ENCODE measurements at places on chromosomes 7 and 10.
A peak's percentile ranks its signal among the peaks of the same experiment; 100 is the strongest.

DNA sequence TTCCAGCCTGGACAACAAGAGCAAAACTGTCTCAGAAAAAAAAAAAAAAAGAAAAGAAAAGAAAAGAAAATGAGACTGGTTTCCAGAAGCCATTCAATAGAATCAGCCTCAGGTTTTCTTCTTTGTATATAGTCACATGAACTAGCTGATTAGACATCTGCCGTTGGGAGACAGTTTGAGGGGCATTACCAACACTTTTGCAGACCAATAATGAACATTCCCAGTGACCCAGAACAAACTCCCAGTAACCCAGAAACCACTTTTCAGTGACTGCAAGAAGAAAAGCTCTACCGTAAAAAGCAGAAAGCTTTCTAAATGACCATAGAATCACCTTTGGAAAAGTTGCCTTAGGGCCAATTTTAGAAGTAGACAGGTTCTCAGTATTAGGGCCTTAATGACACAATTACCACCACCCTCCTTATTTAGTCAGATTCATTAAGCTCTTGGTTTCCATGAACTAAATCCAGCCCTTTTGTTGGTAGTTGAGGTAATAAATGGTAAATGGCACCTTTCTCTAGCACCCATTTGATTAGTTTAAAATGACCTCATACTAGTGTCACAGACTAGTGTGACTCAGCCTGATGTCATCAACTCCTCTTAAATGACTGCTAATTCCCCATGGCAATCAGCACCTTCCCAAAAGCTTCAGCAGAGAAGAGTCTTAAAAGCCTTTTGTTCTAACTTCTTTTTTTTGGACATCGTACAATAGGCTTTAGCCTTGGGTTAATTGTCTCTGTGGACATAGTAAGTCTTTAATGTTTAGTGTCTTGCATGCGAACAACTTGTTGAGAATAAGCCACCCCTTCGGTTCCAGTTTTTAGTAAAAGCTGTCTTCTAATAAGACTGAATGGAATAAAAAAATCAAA is 33.6 kb upstream of the XRCC2 start:
- H3K27ac ChIP-seq, result no peak overlapping the region
- H3K27me3 ChIP-seq, result peaks cover 3% of the 10 kb centered on the region
- DNase-seq, result no peak
- no peaks in the 10 kb centered on the region for H3K36me3 ChIP-seq
- H3K4me1 ChIP-seq, result peaks cover 9% of the 10 kb centered on the region

GRCh38 chr7:113004726-113005454 is 81.7 kb downstream of the GPR85 start:
- H3K27ac ChIP-seq, result no peak overlapping the region
- H3K4me3 ChIP-seq, result no peak overlapping the region
- no peak for DNase-seq
- H3K36me3 ChIP-seq, result no peaks in the 10 kb centered on the region

DNA sequence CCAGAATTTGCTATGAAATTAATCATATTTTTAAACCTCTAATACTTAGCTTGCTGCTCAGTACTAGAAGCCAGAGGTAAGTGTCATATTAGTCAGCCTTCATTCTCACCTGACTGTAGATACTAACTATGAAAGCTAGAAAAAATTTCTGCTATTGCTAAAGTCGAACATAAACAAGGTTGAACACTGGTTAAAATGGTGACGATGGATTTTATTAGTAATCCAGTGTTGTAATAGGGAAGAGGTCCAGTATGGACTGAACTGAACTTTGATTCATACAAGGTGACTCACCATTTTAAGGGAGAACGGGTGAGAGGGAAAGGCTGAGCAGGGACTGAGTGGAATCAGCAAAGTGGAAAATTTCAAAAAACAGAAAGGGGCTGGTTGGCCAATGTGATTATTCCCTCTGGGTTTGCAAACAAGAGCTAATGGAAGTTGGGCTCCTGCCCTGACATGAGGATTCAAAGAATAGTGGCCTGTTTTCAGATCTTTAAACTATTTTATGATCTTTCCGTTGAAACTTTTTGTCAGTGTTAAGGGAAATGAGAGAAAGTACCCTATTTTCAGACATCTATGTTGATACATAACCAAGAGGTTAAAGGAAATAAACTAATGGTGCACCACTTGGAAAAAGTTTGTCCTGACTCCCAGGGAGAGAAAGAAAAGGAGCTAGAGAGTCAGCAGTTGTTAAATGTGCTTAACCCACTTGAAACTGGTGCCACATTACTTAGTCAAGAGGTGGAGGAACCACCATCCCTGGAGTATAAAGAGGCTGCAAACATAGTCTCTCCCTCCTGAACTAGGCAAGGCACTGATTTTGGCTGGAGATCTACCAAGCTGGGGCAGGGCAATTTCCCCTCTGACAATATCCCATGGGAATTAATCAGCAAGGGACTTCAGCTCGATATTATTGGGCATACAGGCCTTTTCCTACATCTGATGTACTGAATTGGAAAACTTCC is 15.3 kb upstream of the AKR1C1 start:
- H3K4me1 ChIP-seq, result peaks cover 37% of the 10 kb centered on the region
- no peak overlapping the region for H3K4me3 ChIP-seq
- no peaks in the 10 kb centered on the region for H3K27me3 ChIP-seq
- no peaks in the 10 kb centered on the region for H3K36me3 ChIP-seq
- no peak for DNase-seq
- H3K27ac ChIP-seq, result peak overlapping the region; percentile 53

GRCh38 chr7:2965301-2965700 is 78.4 kb downstream of the CARD11 start:
- H3K27me3 ChIP-seq, result no peaks in the 10 kb centered on the region
- H3K4me3 ChIP-seq, result no peak overlapping the region
- no peaks in the 10 kb centered on the region for H3K4me1 ChIP-seq
- H3K27ac ChIP-seq, result no peak overlapping the region
- DNase-seq, result no peak

GRCh38 chr10:43409385-43410109 is 561 bp upstream of the HNRNPF start:
- DNase-seq, result no peak
- peak overlapping the region; percentile 92 for H3K4me3 ChIP-seq
- no peaks in the 10 kb centered on the region for H3K27me3 ChIP-seq

DNA sequence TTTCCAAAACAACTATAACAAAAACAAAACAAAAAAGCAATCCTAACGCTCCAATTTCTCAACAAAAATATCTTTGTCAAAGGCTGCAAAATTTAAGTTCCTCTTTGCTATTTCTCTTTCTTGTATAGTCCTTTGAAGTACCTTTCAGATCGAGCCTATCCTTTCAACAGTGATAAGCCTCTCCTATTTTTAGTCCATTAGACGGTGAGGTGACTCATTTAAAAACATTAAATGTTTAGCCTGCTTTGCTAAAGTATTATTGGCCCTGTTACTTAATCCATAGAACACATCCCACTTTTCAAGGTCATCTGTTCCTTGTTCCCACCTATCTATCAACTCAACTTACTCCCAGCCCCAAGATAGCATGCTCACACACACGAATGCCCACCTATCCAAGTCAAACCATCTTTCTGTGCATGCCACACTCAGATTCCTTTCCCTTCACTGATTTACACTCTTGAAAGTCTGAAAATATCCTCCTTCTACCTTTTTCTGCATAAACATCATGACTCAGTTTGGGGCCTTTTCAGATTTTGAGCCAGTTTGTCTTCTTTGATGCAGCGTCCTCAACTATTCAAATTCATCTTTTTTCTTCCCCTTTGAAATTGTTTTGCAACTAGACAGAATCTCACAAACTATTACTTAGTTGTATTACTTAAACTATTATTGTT is 224.9 kb upstream of the TMEM229A start:
- peaks cover 6% of the 10 kb centered on the region for H3K4me1 ChIP-seq
- no peak overlapping the region for H3K4me3 ChIP-seq

DNA sequence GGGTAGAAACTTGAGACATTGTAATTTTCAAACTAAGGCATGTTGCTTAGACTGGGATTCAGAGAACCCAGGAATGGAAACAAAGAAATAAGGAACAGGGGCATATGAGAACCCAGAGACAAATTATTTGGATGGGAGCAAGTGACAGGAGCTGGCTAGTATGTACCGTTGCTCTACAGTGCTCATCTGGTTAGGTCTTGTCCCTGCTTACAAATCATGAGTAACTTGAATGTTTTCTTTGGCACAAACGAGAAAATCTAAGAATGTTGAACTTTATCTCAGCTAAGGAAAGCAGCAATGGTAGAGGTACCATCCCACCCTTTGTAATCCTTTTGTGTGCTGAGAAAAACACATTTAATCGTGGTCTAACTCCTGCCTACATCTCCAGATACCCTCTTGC is 116.0 kb upstream of the IMMP2L start:
- no peak overlapping the region for H3K27ac ChIP-seq
- DNase-seq, result no peak

DNA sequence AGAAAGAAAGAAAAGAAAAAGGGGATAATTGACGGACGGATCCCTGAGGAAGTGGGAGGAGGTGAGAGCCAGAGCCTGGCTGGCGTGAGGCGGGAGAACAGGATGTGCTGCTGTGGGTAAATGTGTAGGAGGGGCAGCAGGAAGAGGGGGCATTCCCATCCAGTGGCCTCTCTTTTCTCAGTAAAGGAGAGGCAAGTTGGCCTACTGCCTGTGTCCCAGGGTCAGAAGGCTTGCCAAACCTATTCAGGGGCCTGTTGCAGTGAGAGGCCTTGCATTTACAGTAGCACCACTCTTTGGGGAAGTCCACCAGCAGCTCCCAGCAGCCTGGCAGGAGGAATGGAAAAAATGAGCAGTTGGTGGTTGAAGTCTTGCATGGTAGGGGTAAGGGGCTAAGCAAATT is 26.6 kb upstream of the ASCC1 start:
- H3K36me3 ChIP-seq, result no peaks in the 10 kb centered on the region
- peaks cover 62% of the 10 kb centered on the region for H3K4me1 ChIP-seq
- H3K27me3 ChIP-seq, result no peaks in the 10 kb centered on the region
- peak; percentile 68 for DNase-seq
- peak overlapping the region; percentile 48 for H3K4me3 ChIP-seq

- H3K4me1 ChIP-seq, result peaks cover 41% of the 10 kb centered on the region
- no peak for DNase-seq
- no peak overlapping the region for H3K27ac ChIP-seq
- no peak overlapping the region for H3K4me3 ChIP-seq
- peaks cover 15% of the 10 kb centered on the region for H3K36me3 ChIP-seq
These were observed 183.0 kb downstream of the LRRC4 start for GRCh38 chr7:127848241-127848640.

GRCh38 chr10:12844811-12845483 is 156.6 kb downstream of the CCDC3 start:
- peak overlapping the region; percentile 98 for H3K27ac ChIP-seq
- H3K4me3 ChIP-seq, result peak overlapping the region; percentile 64
- H3K36me3 ChIP-seq, result no peaks in the 10 kb centered on the region
- no peak for DNase-seq
- H3K4me1 ChIP-seq, result peaks cover 55% of the 10 kb centered on the region

DNA sequence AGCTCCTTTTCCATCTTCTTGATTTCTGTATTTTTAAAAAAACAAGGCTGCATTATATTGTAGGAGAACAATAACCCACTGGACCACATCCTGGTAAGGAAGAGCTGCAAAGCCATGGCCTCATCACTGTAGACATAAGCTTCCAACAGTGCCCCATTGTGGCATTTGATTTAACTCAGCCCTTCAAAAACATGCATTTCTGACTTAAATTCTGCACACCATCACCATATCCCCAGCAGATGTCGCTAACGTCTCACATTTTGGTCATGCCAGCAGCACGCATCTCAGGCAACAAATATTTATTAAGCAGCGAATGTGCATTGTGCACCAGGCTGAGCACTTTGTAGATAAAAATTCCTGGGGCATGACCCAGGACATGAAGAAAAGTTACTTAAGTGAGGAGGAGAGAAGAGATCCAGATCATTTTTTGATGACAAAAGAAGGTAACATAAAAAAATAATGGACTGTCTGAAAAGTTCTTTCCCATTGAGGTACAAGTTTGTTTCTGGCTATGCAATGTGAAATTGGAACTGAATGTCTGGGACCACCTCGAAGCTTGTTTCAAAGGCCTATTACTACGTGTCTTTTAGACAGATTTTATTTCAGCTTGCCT is 164.6 kb upstream of the CDCA7L start:
- no peak for DNase-seq
- H3K4me3 ChIP-seq, result no peak overlapping the region
- no peaks in the 10 kb centered on the region for H3K36me3 ChIP-seq
- no peaks in the 10 kb centered on the region for H3K27me3 ChIP-seq

- no peaks in the 10 kb centered on the region for H3K36me3 ChIP-seq
- no peak for DNase-seq
- peaks cover 14% of the 10 kb centered on the region for H3K27me3 ChIP-seq
- no peak overlapping the region for H3K4me3 ChIP-seq
These were observed 13.6 kb upstream of the STAMBPL1 start for GRCh38 chr10:88866454-88866853.

GRCh38 chr7:10473569-10473968 is 500.1 kb upstream of the PHF14 start:
- no peak overlapping the region for H3K4me3 ChIP-seq
- no peaks in the 10 kb centered on the region for H3K36me3 ChIP-seq
- no peak overlapping the region for H3K27ac ChIP-seq
- DNase-seq, result no peak
- H3K4me1 ChIP-seq, result peaks cover 8% of the 10 kb centered on the region

DNA sequence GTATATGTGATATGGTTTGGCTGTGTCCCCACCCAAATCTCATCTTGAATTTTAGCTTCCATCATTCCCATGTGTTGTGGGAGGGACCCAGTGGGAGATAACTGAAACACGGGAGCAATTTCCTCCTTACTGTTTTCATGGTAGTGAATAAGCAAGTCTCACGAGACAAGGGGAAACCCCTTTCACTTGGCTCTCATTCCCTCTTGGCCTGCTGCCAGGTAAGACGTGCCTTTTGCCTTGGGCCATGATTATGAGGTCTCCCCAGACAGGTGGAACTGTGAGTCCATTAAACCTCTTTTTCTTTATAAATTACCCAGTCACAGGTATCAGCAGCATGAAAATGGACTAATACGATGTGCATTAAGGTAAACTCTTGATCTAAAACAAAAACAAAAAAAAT is 357.1 kb upstream of the AOAH start:
- no peak overlapping the region for H3K27ac ChIP-seq
- H3K36me3 ChIP-seq, result no peaks in the 10 kb centered on the region
- peaks cover 28% of the 10 kb centered on the region for H3K4me1 ChIP-seq
- no peak for DNase-seq
- no peak overlapping the region for H3K4me3 ChIP-seq

- peaks cover 4% of the 10 kb centered on the region for H3K27me3 ChIP-seq
- H3K4me1 ChIP-seq, result no peaks in the 10 kb centered on the region
- no peak overlapping the region for H3K4me3 ChIP-seq
- H3K36me3 ChIP-seq, result peaks cover 4% of the 10 kb centered on the region
- no peak overlapping the region for H3K27ac ChIP-seq
- DNase-seq, result no peak
These were observed 23.2 kb downstream of the PPP1R17 start for GRCh38 chr7:31710171-31710570.

DNA sequence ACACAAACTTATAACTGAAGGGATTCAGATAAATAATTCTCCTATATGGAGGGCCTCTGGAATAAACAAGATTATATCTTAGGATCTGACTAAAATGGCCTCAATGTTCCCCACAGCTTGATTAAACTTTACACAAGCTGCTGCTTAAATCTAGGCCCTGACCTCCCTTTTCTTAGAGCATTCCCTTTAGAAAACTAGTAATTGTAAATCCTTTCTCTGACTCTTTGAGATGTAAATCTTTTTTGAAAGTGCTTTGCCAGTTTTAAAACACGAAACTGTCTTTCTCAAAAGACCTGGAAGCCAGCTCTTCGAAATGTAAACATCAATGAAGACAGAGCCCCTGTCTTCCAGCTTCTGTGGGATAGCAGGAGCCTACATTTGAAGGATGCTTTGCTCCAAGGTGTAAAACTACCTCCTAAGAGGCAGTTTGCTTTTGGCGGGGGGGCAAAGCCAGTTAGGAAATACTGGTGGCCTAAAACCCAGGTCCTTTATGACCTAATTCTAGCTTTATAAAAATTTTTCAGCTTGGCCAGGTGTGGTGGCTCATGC is 758.7 kb downstream of the CNTNAP2 start:
- DNase-seq, result no peak
- peaks cover 9% of the 10 kb centered on the region for H3K4me1 ChIP-seq
- no peak overlapping the region for H3K4me3 ChIP-seq
- H3K27ac ChIP-seq, result no peak overlapping the region
- H3K36me3 ChIP-seq, result no peaks in the 10 kb centered on the region
- H3K27me3 ChIP-seq, result no peaks in the 10 kb centered on the region
